ENCODE measurements at places on chromosomes 1 and 21.

DNA sequence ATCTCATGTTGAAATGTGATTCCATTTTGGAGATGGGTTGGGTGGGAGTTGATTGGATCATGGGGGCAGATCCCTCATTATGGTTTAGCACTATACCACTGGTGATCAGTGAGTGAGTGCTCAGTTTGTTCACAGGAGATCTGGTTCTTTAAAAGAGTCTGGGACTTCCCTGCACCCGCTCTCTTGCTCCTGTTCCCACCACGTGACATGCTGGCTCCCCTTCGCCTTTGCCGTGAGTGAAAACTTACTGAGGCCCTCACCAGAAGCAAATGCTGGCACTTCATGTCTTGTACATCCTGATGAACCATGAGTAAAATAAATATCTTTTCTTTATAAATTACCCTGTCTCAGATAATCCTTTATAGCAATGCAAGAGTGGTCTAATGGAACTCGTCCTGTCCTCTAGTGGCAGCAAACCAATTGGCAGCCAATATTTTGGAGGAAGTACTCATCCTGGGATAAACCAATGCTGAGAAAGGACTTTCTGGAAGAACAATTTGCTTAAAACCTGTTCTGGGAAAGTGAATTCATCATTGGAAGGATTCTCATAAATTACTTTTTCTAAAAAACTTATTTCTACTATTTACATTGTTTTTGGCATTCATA lies 27.8 kb upstream of the CYP4A11 start:
- no peak for DNase-seq

GRCh38 chr1:93969371-93969770 lies 60.1 kb upstream of the GCLM start:
- DNase-seq: no peak

DNA sequence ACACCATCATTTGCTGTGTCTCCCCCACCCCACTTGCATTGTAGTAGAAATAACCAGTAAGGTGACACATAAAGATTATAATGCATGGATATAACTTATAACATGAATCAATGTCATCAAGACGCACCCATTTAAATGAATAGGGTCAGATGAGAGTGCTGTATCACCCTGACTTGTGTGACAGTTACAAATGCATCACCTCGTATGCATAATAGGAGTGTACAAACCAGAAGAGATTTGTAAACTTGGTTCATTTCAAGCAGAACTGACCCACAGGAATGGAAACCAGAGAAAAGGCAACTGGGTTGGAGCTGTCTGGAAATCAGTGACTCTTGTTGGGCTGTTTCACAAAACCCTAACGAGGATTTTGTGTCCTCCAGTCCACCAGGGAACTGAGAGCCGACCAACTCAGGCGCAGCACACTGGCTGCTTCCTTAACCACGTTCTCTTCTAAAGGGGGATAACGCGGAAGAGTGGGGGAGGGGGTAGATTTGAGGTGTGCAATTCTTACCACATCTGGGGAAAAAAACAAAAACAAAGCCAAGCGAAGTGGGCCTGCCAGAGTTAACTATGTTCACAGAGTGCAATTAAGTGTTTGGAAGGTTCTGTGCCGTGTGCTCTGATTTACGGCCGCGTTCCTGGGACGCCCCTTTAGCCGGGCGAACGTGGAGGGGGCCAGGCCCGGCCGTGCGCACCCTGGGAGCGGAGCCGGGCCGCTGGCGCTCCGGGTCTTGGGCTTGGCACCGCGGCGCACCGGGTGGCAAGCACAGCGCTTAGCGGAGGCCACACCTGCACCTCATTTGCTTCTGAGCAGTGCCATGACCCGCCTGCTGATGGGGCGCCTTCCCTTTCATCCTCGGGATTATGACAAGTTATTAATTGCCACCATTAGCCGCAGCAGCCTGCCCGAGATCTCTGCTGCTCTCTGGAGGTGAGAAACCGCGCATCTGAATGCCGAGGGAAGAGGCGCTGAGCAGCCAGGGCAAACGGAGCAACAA lies 248.8 kb upstream of the FOXD3 start:
- no peak for DNase-seq

DNA sequence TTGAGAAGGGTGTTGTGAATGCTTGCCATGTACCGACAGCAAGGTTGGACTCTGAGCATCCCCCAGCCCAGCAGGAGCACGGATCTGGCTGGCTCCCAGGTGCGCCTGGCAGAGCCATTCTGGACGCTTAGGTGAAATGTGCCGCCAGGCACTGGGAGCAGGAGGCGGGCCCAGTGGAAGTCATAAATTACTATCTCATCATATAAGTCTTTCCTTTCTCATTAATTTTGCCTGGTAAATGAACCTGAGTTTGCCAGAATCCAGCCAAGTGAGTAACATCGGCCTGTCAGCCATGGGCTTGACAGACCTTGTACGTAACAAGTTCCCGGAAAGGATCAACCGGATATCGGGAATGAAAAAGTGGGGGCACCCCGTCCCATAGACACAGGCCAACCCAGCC lies 179.5 kb upstream of the ARHGEF16 start:
- DNase-seq: no peak

GRCh38 chr21:34870246-34870645 lies 178.9 kb downstream of the RUNX1 start:
- DNase-seq: no peak

DNA sequence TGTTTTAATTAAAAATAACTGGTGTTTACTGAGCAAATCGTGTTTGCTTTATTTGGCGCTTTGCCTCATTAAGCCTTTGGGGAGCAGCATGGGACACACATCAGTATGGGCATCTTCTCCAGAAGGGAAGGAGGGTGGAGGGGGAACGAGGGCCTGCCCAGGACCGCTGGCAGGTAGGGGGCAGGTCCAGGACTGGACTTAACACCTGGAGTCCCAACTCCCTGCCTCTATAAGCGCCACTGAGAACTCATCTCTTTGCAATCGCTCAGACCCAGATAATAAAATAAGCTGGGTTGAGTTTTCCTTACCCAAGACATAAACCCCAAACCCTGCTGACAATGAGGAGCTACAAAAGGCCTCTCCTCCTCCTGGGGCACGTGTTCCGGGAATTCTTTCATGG lies 15.1 kb downstream of the ABCG1 start:
- DNase-seq: no peak

DNA sequence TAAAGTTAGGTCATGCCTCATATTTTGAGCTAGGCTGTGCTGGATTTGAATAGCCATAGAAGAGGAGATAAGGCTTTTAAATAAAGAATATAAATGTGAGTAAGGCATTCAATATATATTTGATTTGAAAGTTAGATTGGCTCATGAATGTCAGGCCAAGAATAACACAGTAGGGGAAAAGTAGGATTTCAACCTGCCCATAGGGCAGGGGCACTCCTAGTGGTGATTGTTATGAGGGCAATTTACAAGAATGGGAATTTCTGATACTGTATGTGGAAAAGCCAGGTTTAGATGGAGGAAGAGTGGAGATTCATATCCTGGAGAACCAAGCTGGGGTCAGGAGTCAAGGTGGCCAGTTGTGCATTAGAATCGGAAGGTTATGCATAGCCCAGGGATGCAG lies 74.9 kb downstream of the DNAH14 start:
- no peak for DNase-seq

DNA sequence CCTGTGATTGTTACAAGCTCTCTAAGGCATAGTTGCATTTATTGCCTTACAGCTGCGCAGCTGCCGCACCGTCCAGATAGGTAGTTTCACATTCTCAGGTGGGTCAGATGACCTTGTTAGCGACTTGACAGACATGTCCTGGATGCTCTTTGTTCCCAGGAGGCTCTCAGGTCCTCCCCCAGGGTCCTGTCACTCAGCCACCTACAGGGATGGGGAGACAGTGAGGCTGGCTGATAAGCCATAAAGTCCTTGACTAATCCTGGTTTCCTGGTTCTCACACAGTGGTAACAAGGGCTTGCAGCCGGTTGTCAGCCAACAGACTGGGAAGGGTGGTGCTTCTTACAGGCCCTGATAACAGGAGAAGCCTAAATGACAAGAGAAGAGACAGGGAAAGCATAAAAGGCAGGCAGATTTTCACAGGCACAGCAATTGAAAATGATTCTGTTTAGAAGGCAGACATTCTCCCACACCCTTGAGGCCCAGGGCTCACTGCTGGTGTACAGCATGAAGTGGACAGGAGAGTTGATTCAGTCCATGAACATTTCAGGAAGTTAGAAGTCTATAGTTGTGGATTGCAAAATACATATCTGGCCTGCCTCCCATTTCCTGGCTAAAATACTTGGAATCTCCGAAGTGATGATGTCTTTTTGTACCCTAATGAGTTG lies 2.9 kb downstream of the ARF1 start:
- no peak for DNase-seq

- no peak for DNase-seq
Measured at GRCh38 chr21:40187946-40188654, 320.9 kb downstream of the PCP4 start.

DNA sequence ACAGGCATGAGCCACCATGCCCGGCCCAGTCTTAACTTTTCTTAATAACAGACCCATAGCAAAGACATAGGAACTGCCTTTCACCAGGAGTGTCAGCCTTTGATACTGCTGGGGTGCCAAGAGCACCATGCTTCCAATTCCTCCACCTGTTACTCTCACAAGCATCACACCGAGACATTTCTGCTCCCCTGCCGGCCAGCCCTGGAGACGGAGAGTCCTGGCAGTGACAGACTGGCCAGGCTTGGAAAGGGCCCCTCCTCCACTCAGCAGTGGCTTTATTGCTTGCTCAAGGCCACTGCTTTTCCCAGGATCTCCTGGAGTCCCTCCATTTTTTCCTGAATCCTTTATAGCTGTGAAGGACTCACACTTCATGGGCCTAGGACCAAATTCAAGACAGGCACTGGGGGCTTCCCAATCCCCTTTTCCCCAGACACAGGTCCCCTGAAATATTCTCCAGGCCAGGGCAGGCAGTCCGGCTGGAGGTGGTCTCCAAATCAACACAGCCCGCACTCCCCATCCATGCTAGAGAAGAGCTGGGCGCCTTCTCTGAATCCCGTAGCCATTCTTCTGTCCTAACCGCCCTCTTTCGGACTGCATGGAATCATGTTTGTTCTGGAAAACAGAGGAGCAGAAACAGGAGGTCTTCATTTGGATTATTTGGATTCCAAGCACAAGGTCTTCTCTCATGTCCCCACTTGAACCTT lies 25.5 kb upstream of the PTPRF start:
- no peak for DNase-seq

DNA sequence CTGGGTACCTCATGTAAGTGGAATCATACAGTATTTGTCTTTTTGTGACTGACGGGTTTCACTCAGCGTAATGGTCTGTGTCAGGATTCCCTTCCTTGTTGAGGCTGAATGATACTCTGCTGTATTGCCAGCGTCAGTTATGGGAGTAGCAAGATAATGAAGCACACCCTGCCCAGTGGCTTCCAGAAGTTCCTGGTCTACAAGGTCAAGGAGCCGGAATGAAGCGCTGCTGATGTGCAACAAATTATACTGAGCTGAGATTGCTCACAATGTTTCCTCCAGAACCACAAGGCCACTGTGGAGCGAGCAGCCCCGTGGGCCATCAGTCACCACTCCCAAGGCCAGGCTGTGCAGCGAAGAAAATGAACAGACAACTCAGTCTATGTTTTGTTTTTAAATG lies 24.0 kb upstream of the TDRD10 start:
- DNase-seq: no peak
